Lower lobe of right lung (tissue), 2 donors: ENCODE measurements at places on chromosomes 12 and 14. TPM values are rescaled to one million over a fixed set of nuclear protein-coding genes. Genes with fewer than 3 reads are reported as not detected.

- H3K36me3 ChIP-seq, result no peaks in the 10 kb centered on the region
- H3K4me1 ChIP-seq, result peaks cover 33% of the 10 kb centered on the region
- H3K4me3 ChIP-seq, result peak overlapping the region; percentile 14
- no peak for DNase-seq
- H3K27ac ChIP-seq, result no peak overlapping the region
Observed at GRCh38 chr14:89723930-89724627, 230.5 kb downstream of the EFCAB11 start.

- no peak overlapping the region for H3K27ac ChIP-seq
- no peak for DNase-seq
- H3K4me1 ChIP-seq, result no peaks in the 10 kb centered on the region
- H3K4me3 ChIP-seq, result no peak overlapping the region
- H3K36me3 ChIP-seq, result no peaks in the 10 kb centered on the region
- H3K27me3 ChIP-seq, result no peaks in the 10 kb centered on the region
Observed at GRCh38 chr12:12693111-12693671, 2.8 kb downstream of the GPR19 start.

- no peak for DNase-seq
- H3K27ac ChIP-seq, result peak overlapping the region; percentile 95
- no peaks in the 10 kb centered on the region for H3K27me3 ChIP-seq
- peaks cover 6% of the 10 kb centered on the region for H3K36me3 ChIP-seq
- H3K4me3 ChIP-seq, result peak overlapping the region; percentile 95
Observed at GRCh38 chr12:110279566-110280375, 1.3 kb upstream of the ATP2A2 start.

DNA sequence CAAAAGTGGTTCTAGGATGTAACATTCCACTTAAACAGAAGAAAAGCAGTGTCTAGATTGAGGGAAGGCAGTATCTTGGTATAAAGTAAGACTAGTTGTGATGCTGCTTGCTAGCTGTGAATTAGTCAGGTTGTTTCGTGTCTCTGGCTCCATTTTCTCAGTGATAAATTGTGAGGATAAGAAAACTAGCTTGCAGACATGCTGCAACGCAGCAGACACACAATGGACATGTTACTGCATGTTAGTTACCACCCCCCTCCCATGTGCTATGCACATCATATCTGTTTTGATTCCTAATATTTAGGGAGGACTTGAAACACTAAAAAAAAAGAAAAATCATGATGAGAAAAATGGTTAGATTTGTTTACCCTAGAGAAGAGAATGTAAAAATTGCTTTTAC lies 2.9 kb downstream of the CCNK start:
- H3K27ac ChIP-seq, result no peak overlapping the region
- no peak for DNase-seq
- no peaks in the 10 kb centered on the region for H3K36me3 ChIP-seq
- no peaks in the 10 kb centered on the region for H3K27me3 ChIP-seq

- H3K4me1 ChIP-seq, result peaks cover 14% of the 10 kb centered on the region
- DNase-seq, result no peak
Observed at GRCh38 chr14:21307637-21308036, 27.8 kb downstream of the RPGRIP1 start.

The PGF gene
- 3.0 TPM for total RNA-seq

- DNase-seq, result no peak
- no peaks in the 10 kb centered on the region for H3K36me3 ChIP-seq
- no peak overlapping the region for H3K27ac ChIP-seq
- H3K27me3 ChIP-seq, result no peaks in the 10 kb centered on the region
Observed at GRCh38 chr14:92411941-92412340, 89.0 kb downstream of the SLC24A4 start.
